ENCODE measurements at places on chromosomes 3 and 15.

DNA sequence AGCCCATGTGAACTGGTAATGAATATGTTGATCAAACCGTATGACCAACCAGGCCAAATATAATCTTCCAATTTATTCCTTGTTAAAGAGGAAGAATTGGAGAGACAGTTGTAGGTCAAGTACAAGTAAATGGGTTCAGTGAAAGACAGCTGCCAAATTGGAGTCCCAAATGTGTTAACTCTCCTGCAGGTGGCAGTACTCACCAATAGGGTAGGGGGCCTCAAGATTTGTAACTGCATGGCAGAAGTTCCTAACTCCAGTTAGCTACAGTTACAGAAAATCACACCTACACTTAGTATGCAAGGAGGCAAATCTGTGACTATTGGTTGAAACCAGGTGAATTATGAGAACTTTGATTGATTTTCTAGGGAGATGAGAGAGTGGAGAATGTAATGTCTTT, 278.0 kb downstream of the ZBBX start:
- DNase-seq, result no peak

- DNase-seq, result no peak
Measured at GRCh38 chr3:138188013-138188730, 1.1 kb downstream of the ARMC8 start.

- DNase-seq, result no peak
Measured at GRCh38 chr15:79412429-79412828, 19.7 kb upstream of the MINAR1 start.

DNA sequence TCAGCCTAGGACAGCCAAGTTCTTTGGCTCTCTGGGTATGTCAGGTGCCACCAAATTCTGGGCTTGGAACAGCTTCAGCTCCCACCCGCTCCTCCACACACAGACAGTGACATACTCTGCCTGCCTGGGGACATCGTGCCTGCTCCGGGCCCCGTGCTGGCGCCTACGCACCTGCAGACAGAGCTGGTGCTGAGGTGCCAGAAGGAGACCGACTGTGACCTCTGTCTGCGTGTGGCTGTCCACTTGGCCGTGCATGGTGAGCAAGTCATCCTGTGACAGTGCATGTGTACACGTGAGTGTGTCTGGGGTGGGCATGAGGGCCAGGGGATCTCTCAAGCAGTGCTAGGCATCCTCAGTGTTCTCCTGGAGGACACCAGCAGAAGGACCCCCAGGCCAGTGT, 922 bp downstream of the IL17RC start:
- no peak for DNase-seq

DNA sequence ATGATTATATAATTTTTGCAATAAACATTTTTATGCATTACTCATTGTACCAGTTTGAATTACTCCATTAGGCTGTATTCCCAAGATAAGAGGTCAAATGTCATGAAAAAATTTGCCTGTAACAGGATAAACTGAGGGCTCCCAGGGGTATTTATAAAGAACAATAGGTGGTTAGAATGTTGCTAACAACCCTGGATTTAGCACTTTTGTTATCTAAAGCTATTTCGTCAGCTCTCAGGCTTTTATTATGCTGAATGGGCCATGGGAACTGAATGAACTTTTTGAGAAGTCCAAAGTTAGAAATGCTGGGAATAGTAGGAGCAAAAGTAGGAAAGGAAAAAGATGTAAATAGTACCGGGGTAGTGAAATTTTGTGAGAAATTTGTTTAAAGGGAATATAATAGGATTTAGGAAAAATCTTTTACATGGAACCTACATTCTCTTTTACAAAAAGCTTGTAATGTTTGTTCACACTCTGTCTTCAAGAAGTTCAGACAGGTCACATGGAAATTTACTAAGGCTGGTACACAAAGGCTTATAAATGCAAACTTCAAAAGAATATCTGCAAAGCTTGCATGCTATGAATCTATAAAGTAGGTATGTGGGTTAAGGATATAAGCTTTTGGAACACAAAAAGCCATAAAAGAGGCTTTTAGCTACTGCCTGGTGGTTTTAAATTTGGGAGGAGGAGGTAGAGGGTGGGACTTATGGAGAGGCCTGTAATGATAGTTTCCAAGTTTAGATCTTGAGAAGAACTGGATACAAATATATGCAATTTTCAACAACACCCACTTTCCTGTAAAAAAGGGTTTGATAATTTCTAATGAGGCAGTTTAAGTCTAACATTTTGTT, 445.8 kb upstream of the NAALADL2 start:
- DNase-seq, result no peak

DNA sequence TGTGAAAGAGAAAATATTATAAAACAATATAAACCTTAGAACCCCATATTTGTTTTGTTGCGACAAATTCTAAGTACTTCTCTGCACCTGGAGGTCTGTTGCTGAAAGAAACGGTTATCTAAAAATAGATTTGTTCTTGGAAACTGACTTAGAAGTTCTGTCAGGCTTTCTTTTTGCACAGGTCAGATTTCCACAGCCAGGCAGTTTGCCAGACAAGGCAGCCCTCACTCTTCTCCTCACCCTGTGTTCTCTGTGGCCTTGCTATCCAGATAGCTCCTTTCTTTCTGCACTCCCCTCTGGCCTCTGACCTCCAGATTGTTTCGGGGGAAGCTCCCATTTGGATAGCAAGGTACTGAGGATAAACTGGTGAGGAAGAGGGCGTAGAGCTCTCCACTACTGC, 413.3 kb upstream of the ONECUT1 start:
- DNase-seq, result no peak

DNA sequence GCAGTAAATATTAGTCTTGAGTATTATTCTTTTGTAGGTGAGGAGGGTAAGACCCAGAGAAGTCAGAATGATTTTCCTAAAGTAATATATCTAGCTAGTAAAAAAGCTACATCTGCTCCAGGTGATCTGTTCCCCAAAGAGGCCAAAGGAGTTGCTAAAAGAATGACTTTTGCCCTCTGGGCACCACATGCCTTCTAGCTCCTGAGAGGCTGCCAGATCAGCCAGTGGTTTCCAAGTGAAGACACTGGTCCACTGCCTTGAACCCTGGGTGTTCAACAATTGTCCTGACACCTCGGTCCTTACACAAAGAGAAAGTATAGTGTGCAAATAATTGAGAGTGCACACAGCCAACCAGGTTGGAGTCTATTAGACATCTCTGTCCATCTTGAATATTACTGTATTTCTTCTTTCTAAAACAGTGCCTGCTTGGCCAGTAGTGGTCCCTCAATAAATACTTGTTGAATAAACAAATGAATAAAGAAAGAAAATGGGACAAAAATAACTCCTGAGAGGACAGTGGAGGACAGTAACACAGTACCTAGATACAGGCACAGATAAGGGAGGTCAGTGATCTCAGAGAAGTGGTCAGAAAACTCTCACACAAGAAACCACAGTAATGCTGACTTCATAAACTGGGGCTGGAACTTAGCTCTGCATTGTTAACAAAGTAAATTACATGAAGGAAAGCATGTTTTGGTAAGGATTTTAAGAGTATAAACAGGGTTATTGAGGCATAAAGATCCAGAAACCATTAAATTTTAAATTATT, 56.6 kb upstream of the CSTA start:
- DNase-seq, result no peak

DNA sequence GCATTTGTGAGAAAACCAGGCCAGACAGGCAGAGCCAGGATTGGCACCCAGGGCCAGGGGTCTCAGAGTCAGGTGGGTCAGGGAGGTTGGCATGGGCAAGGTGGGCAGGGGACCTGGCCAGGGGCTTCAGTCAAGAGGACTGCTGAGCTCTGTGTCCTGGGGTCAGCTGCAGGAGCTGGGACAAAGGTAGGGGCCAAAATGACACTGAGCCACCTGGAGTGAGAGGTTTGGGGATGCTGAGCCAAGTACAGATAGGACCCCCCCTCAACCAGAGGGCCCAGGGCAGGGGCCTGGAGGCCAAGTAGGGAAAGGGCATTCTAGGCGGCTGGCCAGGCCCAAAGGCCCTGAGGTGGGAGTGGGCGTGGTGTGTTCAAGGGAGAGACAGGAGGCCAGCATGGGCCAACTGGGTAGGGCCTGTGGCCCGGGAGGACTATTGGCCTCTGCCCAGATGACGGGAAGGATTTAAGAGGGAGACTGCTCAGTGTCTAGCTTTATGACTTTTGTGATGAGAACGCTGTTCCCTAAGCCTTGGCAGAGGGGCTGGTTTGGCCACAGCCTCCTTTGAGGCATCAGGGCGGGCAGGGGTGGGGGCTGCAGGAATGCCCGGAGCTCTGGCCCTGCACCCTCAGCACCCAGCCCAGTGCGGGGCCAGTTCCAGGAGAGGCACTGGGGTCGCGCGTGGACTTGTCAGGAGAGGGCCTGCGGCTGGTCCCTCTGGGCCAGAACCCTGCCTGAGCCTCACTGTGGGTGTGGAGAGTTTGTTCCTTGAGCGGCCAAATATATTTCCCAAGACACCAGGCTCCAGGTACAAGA, 3.1 kb downstream of the CFAP100 start:
- DNase-seq, result no peak

DNA sequence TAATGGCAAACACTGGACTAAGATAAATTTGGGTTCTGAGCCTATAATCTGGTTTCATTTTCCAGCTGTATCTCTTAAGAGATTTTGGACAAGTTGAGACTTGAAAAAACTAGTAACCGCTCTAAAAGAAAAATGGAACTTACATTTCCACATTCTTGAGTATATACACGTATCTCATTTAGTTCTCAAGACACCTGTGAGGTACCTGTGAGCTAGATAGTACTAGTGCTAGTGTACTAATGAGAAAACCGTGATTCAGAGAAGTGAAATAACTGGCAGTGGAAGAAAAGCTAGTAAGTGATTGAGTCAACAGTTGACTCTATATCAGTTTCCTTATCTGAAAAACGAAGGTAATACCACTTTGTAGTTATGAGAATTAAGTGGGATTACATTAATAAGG, 62.2 kb upstream of the PAQR5 start:
- DNase-seq, result no peak

- no peak for DNase-seq
Measured at GRCh38 chr3:170055209-170055608, 17.4 kb downstream of the GPR160 start.

GRCh38 chr15:100875976-100876375, 3.7 kb upstream of the ALDH1A3 start:
- no peak for DNase-seq

DNA sequence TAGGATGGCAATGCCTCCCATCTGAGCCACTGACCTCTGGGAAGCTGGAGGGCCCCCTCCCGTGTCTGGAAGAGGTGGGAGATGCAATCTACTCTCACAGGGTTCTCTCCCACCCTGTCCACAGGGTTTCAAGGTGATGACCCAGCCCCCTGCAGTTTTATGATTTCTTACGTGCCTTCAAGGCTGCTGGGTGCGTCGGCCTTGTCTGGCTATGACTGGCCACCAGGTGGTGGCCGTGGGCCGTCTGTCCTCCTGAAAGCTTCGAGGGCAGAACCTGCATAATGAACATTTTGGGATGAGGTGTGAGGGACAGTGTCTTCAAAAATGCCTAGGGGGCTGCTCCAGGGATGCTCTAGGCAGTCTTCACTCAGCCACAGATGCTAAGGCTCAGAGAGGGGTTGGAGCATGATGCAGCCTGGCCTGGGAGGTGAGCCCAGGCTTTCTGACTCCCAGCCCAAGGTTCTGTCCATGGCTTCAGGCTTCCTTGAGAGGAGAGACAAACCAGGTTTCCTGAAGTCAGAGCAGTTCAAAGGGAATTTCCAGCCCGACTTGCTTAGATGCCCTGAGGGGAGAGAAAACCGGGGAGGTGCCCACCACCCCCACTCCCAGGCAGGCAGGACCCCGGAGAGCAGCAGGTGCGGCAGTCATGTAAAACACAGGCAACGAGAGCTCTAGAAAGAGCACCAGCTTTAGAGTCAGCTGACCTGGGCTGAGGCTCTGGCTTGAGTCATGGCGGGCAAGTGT, 18.7 kb downstream of the ISG20 start:
- DNase-seq, result no peak

DNA sequence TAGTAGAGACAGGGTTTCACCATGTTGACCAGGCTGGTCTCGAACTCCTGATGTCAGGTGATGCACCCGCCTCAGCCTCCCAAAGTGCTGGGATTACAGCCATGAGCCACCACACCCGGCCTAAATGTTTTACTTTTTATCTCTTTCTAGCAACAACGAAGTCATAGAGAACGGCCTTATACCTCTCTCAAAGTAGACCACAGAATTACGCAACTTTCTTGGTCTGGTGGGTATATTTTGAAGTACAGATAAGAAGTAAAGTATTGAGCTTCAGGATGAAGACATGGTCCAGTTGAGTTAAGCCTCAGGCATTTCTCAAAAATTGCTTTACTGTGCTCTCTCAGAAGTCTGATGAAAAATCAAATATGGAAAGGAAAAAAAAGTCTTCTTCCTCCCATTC, 30.6 kb downstream of the FAM240A start:
- no peak for DNase-seq

DNA sequence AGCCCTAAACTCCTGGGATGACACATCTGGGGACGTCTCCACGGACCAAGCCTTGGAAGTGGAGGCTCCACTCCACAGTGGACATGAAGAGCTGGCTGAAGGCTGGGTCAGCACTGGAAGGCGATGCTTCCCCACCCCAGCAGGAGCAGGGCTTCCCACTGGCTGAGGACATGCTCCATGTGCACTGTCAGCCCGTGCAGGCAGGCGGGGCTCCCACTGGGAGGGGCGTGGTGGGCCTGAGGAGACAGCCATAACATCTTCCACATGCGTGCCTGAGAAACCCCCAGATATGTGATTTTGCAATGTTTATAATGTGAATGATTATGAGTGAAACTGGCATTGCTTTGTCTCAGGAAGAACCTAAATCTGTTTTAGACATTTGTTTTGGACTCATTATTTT, 231.3 kb downstream of the KLF13 start:
- DNase-seq, result no peak

- DNase-seq, result no peak
Measured at GRCh38 chr3:161794551-161794950, 297.9 kb downstream of the OTOL1 start.

GRCh38 chr3:9079676-9080075, 116.4 kb upstream of the RAD18 start:
- no peak for DNase-seq

DNA sequence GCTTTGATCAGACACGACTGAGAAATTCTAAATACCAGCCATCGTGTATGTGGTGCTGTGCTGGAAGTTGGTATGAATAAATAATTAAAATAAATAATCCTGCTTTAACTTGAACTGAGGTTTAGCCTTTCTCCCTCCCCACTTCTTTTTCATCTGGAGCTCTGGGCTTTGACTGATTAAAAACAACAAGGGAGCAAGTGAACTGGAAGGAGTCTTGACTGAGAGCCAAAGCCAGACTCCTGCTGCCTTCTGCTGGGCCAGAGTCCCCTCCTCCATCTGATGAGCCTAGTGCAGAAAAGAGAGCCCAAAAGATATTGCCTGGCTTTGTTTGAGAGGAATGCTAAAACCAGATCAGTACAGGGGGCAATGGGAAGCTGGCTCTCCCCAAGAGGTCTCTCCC, 96.0 kb downstream of the CCNL1 start:
- DNase-seq, result no peak

GRCh38 chr3:106341087-106341486, 472.3 kb upstream of the CBLB start:
- DNase-seq, result no peak
